ENCODE measurements at places on chromosomes 1 and 21.
A peak's percentile ranks its signal among the peaks of the same experiment; 100 is the strongest.

DNA sequence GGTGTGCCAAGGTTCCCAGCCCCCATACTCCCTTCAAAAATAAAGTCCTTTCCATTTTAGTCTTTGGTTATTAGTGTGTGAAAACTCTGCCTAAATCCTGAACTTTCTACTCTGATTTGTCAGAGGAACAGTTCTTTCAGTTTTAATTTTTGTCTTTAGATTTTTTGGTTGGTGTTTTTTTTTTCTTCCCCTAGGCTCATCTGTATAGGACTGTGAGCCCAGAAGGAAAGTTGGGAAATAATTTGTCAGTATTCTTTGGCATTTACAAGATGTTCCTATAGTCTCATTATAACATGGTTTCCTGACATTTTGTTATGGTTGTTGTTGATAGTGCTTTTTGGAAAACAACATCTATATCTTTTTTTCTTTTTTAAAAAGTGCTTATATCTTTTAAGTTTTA, 38.0 kb downstream of the LAMC1 start:
- no peak for ATAC-seq

DNA sequence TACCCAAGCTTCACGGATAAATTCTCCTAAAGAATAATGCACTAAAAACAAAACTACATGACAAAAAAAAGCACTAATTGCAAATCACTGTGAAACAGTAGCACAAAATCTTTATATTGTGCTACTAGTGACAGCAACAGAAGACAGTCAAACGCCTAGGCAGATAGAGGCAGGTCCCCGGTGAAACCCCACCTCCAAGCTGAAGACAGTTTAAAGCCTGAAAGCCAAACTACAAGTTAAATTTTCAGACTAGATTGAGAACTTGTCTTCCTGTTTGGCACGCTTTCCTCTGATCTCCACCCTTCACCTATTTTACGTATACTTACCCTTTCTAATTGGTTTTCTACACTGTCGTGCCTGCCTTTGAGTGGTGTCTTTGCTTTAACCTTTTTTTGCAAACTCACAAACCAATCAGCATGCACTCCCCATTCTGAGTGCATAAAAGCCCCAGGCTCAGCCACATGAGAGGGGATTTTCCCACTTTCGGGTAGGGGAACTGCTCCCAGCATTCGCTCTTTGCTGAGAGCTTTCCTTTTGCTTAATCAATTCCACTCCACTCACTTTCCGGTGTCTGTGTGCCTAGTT, 3.6 kb upstream of the BACH1 start:
- peak; percentile 2 for ATAC-seq

DNA sequence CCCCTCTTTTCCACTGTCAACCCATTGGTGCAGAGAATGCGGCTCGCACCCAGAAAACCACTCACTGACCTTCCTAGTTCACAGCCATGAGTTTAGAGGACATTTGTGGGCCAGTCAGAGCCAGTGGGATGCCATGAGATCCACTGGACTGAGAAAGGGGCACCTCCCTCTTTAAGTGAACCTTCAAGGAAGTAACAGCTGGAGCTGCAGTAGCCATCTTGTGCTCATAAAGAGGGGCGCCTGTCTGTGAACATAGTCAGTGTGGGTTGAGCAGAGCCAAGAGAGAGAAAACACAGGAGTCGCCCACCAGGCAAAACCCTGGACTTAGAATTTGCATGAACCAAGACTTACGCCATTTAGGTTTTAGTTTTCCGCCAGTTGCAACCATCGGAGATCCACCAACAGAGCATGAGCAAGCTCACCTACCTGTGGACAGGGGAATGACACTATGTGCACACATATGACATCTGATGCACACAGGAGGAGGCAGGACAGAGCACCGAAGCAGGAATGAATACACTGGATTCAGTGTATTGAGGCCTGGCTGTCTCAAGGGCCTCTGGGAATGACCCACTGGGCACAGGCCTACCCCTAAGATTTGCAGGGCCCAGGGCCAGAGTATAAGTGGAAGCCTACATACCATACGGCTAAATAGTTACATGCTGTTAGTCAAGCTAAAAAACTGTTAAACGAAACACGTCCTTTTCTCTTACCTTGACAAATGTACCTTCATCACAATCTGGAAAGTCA, 151.6 kb downstream of the GRIK3 start:
- no peak for ATAC-seq

GRCh38 chr1:206736878-206737728, 33.5 kb upstream of the IL19 start:
- peak; percentile 16 for ATAC-seq

DNA sequence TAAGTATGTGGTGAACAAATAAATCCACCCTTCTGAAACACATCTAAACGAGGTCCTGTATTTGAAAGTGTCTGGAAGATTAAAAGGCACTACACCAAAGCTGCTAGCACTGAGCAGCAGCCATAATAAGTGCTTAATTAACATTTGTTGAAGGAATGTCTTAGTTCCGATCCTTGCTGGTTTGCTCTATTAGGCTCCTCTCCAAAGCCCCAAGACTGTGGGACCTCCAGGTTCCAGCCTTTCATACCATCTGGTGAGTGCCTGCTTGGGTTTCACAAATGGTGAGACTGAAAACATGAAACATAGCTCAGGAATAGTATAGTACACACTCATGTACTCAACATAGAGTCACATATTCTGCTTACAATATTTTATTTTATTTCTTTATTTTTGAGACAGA, 640 bp upstream of the CYP2J2 start:
- no peak for ATAC-seq

DNA sequence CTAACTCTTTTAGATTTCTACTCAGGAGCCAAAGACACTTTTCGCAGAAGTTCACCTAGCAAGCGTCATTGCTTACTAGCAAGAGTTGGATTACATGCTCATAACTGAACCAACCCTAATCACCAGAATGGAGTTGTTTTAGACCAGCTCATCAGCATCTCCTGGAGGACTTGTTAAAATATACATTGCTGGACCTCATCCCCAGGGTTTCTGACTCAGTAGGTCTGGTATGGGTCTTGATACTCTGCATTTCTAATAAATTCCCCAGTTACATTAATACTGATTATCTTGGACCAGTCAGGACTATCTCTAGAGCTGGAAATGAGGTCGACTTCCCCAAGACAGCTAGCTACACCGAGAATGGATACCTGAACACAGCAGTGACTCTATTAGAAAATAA, 9.7 kb upstream of the PRDX6 start:
- no peak for ATAC-seq

DNA sequence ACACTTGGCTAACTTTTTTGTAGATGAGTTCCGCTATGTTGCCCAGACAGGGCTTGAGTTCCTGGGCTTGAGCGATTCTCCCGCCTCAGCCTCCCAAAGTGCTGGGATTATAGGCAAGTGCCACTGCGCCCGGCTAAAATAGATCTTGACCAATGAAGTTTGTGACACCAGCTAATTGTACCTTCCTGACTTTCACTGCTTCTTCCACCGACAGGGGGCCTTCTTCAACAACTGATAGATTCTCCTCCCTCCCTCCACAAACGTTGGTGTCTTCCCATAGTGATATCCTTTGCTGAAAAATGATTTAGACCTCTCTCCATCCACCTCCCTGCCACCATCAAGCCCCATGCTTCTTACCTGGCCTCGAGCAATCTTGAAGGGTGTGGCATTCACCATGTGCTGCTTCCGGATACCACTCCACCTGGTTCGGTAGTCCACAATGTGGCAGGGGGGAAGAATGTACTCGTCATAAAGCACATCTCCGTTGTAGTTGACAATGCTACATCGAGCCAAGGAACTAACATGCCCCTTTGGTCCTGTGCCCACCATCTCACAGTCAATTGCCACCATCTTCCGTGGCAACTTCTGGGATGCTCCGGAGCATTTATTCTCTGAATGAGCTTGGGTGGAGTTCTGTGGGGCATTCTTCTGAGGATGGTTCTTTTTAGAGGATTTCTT, 1.6 kb upstream of the METTL25B start:
- no peak for ATAC-seq
